ENCODE measurements at places on chromosomes 2 and 18.

DNA sequence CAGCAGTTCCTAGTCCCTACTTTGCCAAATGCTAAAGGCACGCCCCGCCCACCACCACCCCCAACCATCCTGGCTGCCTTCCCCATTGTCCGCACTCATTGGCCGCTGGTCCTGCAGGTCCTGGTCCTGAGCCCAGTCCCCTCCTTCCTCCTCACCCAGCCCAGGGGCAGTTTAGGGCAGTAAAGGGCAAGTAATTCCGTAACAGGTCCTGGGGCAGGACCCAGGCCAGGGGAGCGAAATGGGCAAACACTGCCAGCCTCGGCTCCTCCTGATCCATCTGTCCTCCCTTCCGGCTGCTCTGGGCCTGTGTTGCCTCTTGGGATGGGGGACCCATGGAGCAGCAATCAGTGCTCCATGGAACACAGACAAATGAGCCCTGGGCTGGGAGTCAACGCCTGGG is 6.1 kb downstream of the ADCY3 start:
- DNase-seq, result no peak

GRCh38 chr2:133452146-133452545 is 116.1 kb downstream of the NCKAP5 start:
- no peak for DNase-seq

GRCh38 chr2:109275120-109276012 is 146.4 kb downstream of the SH3RF3 start:
- DNase-seq, result no peak

DNA sequence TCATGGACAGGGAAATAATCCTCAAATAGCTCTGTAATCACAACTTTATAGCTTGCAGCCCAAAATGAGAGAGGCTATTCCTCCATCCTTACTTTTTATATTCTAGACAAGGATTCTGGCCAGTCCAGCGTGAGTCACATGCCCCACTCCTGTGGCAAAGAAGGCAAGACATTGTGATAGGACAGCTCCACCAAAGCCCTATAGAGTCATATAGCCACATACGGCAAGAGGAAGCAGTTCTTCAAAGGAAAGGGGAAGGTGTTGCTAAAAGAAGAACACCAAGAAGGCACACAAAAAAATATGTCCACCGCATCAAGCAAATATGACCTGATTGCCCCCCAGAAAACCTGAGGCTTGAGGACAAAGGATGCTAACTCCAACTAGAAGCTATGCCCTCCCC is 3.4 kb upstream of the GFPT1 start:
- DNase-seq, result no peak

- DNase-seq, result no peak
Measured at GRCh38 chr2:59745085-59745484, 808.4 kb downstream of the BCL11A start.

DNA sequence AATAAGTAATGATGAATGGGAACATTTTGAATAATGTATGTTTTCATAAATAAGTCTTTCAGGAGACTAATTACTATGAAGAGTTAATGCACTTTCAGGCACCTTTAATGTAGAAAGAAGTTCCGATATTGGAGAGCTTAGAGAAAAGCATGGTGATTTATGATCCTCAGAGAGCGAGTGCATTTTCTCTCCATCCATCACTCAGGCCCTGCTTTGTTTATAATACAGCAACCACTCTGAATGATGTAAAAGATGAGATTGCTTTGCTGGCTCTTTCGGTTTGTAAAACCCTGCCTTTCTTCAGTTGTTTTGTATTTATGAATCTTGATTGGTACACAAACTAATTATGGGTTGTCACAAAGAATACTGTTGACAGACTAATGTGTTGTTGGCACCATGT is 132.0 kb downstream of the NYAP2 start:
- no peak for DNase-seq

DNA sequence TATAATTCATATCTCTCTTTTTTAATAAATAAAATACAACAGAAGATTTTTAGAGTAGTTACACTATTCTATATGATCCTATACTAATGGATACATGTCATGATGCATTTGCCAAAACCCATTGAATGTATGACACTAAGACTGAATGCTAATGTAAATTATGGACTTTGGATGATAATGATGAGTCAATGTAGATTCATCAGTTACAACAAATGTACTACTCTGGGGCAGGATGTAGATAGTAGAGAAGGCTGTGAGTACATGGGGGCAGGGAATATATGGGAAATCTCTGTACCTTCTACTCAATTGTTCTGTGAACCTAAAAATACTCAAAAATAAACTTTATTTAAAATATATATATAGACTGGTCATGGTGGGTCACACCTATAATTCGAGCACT is 45.6 kb upstream of the NEDD4L start:
- DNase-seq, result no peak

- no peak for DNase-seq
Measured at GRCh38 chr2:64142741-64143168, 1.5 kb downstream of the PELI1 start.

- DNase-seq, result no peak
Measured at GRCh38 chr18:39732918-39733317, 2167.3 kb upstream of the CELF4 start.

DNA sequence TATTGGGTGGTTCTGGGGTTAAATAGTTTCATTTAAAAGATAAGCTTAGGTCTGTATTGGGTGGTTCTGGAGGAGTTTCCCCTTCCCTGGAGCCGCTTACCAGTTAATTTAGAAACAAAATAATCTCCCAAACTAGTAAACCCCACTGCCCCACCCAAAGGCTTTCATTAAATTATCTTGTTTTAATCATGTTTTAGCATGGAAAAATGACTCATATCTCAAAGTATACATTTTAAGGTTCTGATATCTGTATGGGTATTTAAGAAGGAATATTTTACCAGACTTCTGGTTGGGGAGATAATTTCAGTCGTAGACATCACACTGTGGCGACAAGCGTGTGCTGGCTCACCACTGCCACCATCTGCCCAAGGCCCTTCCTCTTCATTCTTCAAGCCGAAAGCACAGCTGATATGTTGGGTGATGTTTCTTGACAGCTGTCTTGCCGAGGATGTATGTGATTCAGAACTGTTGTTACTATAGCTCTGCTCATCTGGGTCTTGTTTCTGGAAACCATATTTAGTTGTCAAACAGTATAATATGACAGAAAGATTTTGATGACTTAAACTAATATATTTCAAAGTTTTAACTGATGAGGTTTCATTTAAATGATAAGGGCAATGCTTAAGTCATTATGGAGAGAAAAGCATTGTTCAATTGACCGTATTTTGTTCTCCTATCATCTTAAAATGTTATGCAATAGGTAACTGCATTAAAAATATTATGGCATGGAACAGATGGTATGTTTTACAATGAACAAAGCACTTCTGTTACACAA is 5.1 kb downstream of the FIGLA start:
- DNase-seq, result peak; percentile 19

DNA sequence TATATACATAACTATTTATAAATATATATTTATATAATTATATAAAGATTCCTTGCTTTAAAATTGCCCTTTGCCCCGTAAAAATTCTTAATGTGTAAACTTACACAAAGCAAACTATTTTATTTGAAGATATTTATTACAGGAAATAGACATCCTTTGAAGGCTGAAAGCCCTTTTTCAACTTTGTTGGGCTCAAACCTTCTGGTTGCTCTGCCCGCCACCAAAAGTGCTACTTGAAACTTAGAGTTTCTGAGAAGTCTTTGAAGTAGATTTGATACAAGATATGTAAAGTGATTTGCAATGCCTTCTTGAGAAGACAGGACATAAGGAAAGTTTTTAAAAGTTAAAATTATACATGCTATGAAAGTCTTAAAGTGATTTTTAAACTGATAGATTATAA is 36.6 kb upstream of the METAP1D start:
- no peak for DNase-seq

GRCh38 chr2:20438334-20439192 is 8.3 kb upstream of the RHOB start:
- DNase-seq, result peak; percentile 67

All from hepatic stellate cell (primary cell).